ENCODE measurements at places on chromosomes 13 and 19.
A peak's percentile ranks its signal among the peaks of the same experiment; 100 is the strongest.

GRCh38 chr19:34265221-34265650 lies 10.9 kb downstream of the GARRE1 start:
- DNase-seq = no peak

- no peak for DNase-seq
Observed at GRCh38 chr13:37753776-37754175, 115.8 kb downstream of the TRPC4 start.

DNA sequence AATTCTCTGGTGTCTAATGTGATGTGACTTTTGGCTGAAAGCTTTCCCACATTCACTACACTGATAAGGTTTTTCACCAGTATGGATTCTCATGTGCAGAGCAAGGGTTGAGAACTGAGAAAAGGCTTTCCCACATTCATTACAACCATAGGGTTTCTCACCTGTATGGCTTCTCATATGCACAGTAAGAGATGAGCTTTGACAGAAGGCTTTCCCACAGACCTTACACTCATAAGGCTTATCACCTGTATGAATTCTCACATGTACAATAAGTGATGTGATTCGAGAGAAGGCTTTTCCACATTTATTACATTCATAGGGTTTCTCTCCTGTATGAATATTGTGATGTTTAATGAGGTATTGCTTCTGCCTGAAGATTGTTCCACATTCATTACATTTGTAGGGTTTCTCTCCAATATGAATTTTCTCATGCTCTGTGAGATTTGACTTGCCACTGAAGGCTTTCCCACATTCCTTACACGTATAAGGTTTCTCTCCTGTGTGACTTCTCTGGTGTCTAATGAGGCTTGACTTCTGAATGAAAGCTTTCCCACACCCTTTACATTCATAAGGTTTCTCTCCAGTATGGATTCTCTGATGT lies 14.0 kb downstream of the ZNF260 start:
- no peak for DNase-seq

- no peak for DNase-seq
Observed at GRCh38 chr13:109130093-109130835, 500.9 kb downstream of the MYO16 start.

GRCh38 chr13:29355029-29355428 lies 240.5 kb downstream of the SLC7A1 start:
- no peak for DNase-seq

- DNase-seq = no peak
Observed at GRCh38 chr13:69600811-69601210, 506.8 kb upstream of the ATXN8OS start.

DNA sequence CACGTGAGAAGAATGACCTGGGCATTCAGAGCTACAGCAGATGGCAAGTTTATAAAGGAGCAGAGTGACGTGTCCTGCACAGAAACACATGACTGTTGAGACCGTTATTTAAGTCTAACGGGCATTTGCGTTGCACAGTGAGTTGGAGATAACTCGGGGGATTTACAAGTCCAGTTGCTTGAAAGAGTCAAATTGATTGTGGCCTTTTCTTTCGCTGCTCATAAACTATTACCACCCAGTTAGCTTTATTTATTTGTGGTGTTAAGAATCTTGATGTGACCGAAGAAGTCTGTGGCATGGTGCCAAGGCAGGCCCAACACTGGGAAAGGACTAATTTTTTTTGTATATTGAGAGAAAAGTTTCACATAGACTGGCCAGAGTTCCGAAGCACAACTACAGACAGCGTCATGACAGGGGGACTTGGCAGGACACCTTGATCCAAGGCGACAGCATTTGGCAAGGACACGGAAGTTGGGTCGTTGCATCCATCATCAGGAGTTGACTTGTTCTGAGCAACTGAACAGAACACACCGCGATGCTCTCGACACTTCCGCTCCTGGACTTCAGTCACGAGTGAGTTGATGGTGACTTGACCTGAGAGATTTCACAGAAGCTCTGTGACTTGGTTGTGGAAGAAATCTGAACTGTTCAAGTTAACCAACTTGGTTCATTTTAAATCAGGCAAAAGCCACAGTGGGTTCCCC lies 11.9 kb upstream of the PTOV1 start:
- DNase-seq = no peak

- DNase-seq = no peak
Observed at GRCh38 chr19:1412995-1413800, 5.8 kb downstream of the DAZAP1 start.

DNA sequence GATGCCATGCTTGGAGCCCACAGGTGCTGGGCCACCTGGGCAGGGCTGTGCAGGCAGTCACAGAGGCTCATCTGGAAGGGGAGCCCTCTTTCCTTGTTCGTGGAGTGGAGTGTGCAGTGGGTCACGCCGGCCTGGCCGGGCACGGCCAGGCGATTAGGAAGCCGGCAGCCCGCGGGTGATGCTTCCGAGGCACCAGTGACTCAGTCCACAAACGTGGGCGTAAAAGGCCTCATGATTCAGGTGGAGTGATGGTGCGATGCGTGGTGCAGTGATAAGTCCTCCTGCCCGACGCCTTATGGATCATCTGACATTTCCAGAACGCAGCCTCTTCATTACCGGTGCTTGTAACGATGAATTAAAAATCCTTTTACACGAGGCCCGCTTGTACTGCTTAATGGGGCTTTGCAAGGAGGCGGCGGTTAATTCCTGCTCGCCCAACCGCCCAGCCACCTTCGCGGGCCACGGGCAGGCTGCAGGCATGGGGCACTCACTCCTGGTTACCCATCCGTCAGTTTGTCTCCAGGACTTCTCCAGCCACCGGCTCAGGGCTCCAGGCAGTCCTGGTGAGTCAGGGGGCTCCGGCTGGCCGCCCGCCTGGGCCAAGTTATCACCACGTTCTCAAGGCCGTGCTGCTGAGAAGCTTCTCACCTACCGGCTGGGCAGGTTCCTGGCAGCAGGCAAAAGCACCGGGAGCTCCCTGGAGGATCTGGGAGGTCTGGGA lies 172.4 kb downstream of the KDM4B start:
- no peak for DNase-seq

DNA sequence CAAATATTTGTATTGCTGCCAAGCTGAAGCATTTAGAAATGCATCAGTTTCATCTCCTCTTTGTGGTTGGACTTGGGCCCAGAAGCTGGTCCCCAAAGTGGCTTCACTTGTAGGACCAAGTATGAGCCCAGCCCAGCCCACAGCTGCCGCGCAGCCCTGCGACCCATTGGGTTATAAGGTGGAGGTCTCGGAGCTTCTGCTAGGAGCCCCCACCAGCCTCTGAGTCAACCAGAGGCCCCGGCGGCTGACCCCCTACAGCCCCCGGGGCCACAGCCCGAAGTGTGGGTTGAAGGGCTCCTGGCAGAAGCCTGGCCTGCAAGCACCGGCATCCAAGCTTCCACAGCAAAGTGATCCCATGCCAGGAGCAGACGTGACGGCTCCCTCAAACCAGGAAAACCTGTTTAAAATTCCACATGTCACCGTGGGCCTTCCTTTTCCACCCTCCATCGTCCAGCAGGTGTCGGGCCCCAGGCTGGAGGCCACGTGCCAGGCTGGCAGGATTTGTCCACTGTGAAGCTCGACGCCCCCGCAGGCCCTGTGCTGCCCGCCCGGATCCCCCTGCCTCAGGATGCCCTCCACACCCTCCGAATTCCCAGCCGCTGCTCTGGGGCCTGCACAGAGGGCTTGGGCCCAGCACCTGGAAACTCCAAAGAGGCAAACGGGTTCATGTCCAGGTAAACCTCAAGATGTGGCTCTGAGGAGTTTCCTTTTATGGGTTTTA lies 54.7 kb downstream of the C13orf46 start:
- DNase-seq = no peak

DNA sequence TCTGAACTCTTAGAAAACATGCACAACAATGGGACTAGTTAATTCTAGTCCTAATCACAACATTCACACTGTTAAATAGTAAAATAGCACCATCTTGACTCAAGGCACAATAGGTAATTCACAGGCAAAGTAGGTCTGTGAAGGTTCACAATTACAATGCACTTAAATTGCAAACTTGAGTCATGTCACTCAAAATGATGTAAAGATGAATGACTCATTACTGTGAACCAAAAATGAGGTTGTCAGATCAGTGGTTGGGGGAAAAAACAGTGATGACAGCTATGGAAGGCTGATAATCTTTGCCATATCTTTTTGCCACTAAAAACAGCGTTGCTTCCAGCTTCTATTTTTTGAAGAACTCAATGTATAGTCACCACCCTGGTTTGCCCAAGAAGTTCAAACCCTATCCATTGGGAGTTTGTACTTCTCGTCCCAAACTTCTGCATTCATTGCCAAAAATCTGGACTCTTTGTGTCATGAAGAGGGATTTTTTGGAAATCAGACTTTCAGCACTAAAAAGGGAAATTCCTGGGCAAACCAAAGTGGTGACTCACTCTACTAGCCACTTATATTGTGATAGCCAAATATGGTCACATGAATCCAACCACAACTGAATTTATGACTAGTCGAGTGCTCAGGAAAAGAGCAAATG lies 200.9 kb upstream of the TMTC4 start:
- DNase-seq = peak; percentile 66

GRCh38 chr13:38647312-38647711 lies 39.6 kb upstream of the FREM2 start:
- no peak for DNase-seq

DNA sequence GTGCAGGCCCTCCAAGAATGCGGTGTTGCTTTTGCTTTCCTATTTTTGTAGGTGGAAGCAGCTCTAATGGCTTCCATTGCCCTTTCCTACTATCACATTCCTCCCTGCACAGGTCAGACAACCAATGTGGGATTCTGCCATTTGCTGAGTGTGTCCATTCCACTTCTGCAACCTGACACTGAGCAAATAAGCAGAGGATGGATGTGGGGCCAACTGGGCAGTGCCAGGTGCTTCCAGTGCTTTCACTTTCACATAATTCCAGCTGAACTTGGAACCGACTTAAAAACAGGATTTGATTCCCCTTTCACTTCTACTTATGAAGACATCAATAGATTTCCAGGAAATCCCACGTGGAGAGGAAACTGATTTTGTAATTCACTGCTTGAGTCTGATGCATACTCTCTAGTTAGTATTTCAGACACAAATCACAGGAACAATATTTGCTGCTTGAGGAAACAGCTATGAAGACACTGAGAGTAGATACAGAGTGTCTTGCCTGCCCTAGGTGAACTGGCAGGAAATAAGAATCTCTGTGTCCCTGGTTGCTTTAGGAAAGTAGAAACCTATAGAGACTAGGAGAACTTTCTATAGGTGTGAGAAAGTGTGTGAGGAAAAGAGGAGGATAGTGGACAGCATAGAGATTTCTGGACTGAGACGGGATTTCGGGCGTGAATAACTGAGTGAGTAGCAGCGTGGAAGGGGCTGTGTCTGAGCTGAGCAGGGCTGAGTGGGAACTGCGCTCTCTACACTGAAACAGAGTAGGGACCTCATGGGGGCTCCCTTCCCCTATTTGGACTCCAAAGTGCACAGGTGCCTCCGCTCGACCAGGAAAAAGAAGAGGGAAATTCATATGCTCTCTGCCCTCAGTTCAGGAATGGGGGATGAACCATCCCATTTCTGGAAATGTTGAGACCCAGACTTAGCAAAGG lies 22.5 kb downstream of the LGALS16 start:
- no peak for DNase-seq

- no peak for DNase-seq
Observed at GRCh38 chr13:110921695-110922094, 6.8 kb upstream of the ANKRD10 start.

DNA sequence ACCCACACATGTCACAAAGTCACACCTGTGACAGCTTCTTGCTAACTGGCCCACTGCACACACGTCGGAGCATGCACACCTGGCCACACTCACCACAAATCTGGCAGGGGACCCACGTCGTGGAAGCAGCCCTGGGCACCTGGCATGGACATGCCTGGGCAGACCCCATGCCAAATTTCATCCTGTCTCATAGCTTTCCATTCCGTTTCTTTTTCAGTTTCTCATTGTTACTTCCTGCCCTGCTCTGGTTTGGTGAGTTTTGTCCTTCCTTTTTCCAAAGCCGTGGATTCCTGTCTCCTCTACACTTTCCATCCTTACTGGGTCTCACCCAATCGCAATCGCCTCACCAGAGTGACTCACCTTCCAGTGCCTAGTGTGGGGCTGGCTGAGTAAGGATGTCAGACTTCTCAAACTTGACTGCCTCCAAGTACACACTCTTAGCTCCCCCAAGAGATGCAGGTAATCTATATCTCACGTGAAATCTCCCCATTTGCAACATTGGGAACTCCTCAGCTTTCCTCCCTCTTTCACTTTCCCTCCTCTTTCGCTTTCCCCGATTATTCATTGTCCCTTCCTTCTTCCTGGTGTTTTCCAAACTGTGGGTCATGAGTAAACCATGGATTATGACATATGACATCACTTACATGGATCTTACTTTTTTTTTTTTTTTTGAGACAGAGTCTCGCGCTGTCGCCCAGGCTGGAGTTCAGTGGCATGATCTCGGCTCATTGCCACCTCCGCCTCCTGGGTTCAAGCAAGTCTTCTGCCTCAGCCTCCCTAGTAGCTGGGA lies 1.6 kb upstream of the BBC3 start:
- DNase-seq = peak; percentile 80

GRCh38 chr19:17522988-17523872 lies 11.8 kb downstream of the PGLS start:
- DNase-seq = no peak

- DNase-seq = no peak
Observed at GRCh38 chr19:54947381-54947780, at the start of gene NLRP7. Gene NLRP7 (minus strand): TSS chr19:54947530.

DNA sequence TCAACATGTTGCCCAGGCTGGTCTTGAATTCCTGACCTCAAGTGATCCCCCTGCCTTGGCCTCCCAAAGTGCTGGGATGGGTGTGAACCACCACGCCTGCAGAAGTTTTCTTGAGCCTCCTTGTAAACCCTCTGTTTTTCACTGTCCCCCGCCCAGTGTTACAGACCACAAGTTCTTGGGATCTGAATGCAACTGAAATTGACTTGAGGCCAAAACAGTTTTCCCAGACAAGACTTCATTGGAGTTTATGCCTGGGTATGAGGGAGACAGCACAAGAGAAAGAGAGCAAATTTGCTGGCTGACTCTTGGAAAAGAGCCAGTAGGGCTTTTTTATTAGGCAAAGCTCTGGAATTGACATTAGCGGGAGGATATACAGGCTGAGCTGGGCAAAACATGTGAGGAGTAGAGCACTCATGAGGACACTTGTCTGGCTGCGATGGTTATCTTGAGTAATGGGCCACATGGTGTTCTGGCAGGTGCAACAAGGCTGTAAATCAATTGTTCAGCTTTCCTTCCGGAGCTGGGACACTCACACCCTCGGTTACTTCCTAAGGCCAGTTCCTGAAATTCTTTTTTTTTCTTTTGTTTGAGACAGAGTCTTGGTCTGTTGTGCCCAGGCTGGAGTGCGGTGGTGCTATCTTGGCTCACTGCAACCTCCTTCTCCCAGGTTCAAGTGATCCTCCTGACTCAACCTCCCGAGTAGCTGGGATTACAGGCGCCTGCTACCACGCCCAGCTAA lies 12.7 kb upstream of the HNRNPL start:
- DNase-seq = no peak

GRCh38 chr13:100722517-100722916 lies 47.9 kb upstream of the TMTC4 start:
- DNase-seq = no peak

GRCh38 chr13:66623129-66623820 lies 606.9 kb downstream of the PCDH9 start:
- no peak for DNase-seq

GRCh38 chr19:3055741-3056416 lies 6.4 kb downstream of the TLE5 start:
- DNase-seq = no peak

All from HS-5 (cell line).